Stimulated activated CD8-positive, alpha-beta memory T cell treated with anti-CD3 and anti-CD28 coated beads, Interleukin-7, amount 100 ng/mL, for 1 hour (primary cell): ENCODE measurements at places on chromosomes 6 and 20.

DNA sequence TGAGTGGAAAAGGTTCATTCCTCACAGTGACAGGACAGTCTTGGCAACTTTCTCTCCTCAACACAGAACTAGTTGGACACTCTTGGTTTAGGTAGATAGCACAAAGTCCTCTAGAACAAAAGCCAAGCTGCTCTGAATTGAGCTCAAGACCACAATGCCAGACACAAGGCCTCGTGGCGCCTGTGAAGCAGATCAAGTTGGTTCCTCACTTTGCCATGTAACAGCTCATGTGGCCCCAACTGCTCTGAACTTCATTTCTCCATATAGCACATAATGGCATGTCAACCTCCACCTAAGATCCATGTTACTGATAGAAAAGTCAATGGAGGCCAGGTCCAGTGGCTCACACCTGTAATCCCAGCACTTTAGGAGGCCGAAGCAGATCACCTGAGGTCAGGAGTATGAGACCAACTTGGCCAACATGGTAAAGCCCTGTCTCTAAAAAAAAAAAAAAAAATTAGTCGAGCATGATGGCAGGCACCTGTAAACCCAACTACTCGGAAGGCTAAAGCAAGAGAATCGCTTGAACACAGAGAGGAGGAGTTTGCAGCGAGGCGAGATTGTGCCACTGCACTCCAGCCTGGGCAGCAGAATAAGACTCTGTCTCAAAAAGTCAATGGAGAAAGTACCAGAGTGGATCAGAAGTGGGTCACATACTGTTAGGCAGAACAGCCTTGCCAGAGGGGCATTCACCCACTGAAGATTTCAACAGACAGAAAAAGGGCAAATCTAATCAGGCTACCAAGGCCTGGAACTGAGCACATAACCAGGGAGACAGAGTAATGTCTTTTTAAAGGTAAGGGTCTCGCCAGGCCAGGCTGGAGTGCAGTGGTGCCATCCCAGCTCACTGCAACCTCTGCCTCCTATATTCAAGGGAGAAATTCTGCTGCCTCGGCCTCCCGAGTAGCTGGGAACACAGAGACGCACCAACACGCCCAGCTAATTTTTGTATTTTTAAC lies 21.2 kb downstream of the ROMO1 start:
- no peak for DNase-seq

GRCh38 chr6:31764198-31764597 lies 1.7 kb downstream of the SAPCD1 start:
- no peak for DNase-seq

DNA sequence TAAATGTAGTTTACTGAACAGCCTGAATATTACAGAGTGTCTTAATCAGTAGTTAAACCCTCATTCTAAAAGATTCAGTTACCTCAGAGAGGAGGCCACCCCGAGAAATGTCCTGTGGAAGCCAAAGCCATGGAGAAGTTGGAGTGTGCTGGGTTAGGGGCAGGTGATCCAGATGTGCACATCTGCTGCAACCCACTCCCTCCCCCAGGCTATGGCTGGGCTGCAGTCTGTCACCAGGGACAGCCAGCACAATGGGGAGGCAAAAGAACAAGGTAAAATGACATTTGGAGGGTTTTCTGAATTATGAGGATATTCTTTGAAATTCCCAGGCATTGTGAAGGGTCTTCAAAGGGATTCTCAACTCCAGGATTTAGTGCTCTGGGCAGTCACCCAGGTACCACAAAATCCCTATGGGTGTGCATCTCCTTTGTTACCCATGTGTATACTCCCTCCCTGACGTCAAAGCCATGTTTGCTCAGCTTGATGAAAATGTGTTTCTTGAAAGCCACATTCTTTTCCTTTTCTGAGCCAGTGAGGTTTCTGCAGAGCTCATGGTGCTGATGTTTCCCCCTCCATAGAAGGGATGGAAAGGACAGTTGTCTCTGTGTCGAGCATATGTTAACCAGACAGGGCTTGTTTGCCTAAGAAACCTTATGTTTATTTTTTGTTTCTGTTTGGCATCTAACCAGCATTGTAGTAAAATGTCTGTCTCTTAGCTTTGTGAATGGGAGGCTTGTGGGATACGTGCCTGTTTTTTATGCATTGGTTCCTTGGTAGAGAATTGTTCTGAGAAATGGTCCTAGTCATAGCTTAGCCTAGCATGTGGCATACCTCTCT lies 212.3 kb upstream of the TBX18 start:
- no peak for DNase-seq

GRCh38 chr6:127381384-127381783 lies 38.0 kb upstream of the ECHDC1 start:
- DNase-seq, result no peak

DNA sequence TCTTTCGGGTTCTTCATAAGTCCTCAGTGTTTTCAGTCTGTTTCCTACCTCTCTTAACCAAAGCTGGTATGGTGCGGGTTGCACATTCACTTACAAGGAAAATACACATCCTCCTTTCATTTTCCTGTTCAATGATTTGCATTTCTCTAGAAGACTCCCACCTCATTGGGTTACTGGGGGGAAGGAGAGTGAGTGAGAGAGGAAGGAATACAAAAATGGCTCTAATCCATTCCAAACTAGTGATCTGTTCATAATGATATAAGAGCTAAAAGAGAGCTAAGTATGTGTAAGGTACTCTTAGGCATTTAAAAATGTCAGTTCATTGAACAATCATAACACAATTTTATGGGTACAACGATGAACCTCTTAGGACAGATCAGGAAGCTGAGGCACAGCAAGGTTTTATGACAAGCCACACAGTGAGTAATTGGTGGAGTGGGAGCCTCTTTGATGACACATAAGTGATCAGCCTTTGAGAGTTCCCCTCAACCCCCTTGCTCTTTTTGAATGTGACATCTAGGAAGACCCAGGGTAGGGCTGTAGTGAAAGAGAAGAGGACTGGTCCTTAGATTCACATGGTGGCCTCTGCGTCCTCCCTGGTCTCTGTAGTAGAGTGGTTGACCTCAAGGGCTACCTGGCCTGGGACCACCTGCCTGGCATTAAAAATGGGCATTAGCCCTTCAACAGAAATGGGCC lies 328.4 kb upstream of the SOX4 start:
- no peak for DNase-seq
